Stimulated activated CD4-positive, alpha-beta T cell treated with anti-CD3 and anti-CD28 coated beads, Interleukin-1b, Interleukin-23, amount 100 ng/mL, for 4 hours (primary cell): ENCODE measurements at places on chromosomes 7 and 10.

- no peak for DNase-seq
Measured at GRCh38 chr7:151790830-151791620, 85.9 kb downstream of the PRKAG2 start.

- DNase-seq = no peak
Measured at GRCh38 chr7:137094-137891, 55.1 kb upstream of the FAM20C start.

DNA sequence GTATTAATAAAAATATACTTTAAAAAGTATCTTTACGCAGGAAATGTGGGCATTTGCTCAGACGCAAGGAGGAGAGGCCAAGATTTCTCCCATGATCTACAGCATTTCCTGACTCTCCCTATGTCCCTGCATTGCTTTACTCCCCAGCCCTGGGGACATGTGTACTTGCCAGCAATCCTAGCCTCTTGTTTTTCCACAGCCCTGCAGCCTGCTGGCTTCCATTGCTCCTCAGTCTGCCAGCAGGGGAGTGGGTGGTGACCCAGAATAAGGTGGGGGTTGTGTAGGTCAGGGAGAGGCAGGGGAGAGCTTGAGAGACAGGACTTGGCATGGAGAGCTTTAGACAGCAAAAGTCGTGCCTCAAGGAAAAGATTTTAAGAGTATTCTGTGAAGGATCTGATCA, 307.7 kb downstream of the CDK14 start:
- DNase-seq = no peak

- DNase-seq = no peak
Measured at GRCh38 chr10:99926925-99927720, 82.6 kb downstream of the DNMBP start.

- DNase-seq = no peak
Measured at GRCh38 chr10:33165911-33166310, 168.6 kb downstream of the NRP1 start.

GRCh38 chr7:26369593-26369992, 77.9 kb downstream of the SNX10 start:
- peak; percentile 34 for DNase-seq

GRCh38 chr7:137772316-137772715, 74.5 kb downstream of the DGKI start:
- DNase-seq = no peak

GRCh38 chr7:138066954-138067394, 9.3 kb upstream of the AKR1D1 start:
- no peak for DNase-seq

DNA sequence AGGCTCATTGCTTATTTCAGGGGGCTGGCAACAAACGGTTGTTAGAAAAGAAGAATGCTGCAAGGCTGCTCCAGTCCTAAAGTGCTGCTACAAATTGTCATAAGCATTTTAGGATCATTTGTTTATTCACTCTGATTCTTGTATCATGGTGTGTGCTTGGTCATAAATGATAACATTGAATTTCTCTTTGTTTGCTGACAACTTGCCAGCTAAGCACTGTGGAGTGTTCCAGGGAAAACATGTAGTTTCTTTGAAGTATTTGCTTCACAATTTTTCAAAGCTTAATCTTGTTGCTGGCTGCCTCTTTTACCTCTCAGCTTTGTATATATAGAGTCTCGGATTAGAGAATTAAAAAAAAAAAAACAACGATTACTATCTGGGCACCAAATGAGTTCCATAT, 263.0 kb downstream of the PHF14 start:
- DNase-seq = no peak

GRCh38 chr7:49773218-49773935, at the start of gene VWC2:
TSS of gene VWC2 (plus strand) at chr7:49773638. CDS start at chr7:49775436, 1,798 bp downstream.
- DNase-seq = no peak

DNA sequence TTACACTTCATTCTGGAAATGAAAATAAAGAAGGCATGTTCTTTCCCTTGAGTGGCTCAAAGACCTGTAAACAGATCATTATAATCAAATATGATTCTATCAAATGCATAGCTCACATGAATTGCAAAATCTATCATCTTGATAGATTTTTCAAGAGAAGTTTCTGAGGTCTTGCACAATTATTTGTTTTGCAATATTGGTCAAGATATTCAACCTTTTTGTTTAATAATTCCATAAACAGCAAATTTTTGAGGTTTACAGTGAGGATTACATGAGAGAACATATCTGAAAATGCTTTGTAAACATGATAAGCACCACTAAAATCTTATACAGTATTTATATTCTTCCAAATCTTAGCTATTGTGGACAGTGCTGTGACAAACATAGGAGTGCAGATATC, 160.8 kb downstream of the HDAC9 start:
- DNase-seq = no peak

GRCh38 chr7:118502235-118502634, 277.7 kb downstream of the ANKRD7 start:
- no peak for DNase-seq

DNA sequence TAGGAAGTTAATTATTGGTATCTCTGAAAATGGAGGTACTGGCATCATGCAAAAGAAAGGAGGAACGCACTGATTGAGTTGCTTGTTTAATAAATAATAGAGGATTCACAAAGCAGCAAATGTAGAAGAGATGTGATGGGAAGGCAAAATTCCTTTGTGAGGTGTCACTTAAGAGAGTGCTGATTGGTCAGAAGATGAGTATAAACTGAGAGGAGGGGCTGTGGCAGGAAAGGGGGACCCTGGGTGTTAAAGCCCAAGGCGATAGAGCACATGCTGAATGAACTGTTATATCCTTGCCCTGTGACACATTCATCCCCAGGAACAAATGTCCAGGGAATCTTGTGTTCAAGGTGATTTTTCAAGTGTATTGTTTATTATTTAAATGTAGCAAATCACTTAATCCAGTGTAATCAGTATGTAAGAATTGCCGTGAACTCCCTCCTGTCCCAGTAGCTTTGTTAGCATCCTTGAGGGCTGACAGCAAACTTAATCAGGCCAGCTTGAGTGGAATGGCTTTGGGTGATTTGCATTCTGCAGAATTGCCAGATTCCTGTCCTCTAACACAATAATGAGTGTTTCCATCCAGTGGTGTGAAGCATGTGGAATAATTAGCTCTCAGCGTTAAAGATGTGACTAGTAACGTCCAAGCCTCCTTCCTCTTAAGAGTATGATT, 111.9 kb downstream of the CHN2 start:
- no peak for DNase-seq

GRCh38 chr10:87656431-87657072, 3.1 kb upstream of the PAPSS2 start:
- no peak for DNase-seq

- no peak for DNase-seq
Measured at GRCh38 chr7:157117796-157118195, 20.9 kb upstream of the UBE3C start.

- DNase-seq = no peak
Measured at GRCh38 chr7:2611401-2611800, 20.4 kb upstream of the TTYH3 start.

- DNase-seq = no peak
Measured at GRCh38 chr7:107959527-107959898, 43.4 kb downstream of the LAMB1 start.

GRCh38 chr10:1961989-1962388, 224.7 kb upstream of the ADARB2 start:
- no peak for DNase-seq

DNA sequence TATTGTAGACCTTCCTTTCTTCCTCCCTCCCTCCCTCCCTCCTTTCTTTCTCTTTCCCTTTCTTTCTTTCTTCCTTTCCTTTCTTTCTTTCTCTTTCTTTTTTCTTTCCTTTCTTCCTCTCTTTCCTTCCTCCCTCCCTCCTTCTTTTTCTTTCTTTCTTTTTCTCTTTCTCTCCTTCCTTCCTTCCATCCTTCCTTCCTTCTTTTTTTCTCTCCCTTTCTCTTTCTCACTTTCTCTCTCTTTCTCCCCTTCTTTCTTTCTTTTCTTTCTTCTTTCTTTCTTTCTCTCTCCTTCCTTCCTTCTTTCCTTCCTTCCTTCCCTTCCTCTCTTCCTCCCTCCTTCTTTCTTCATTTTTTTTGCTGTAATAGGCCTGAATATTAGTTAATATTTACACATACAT, 638.0 kb downstream of the SORCS3 start:
- no peak for DNase-seq

- no peak for DNase-seq
Measured at GRCh38 chr10:33273295-33274002, 61.0 kb downstream of the NRP1 start.

DNA sequence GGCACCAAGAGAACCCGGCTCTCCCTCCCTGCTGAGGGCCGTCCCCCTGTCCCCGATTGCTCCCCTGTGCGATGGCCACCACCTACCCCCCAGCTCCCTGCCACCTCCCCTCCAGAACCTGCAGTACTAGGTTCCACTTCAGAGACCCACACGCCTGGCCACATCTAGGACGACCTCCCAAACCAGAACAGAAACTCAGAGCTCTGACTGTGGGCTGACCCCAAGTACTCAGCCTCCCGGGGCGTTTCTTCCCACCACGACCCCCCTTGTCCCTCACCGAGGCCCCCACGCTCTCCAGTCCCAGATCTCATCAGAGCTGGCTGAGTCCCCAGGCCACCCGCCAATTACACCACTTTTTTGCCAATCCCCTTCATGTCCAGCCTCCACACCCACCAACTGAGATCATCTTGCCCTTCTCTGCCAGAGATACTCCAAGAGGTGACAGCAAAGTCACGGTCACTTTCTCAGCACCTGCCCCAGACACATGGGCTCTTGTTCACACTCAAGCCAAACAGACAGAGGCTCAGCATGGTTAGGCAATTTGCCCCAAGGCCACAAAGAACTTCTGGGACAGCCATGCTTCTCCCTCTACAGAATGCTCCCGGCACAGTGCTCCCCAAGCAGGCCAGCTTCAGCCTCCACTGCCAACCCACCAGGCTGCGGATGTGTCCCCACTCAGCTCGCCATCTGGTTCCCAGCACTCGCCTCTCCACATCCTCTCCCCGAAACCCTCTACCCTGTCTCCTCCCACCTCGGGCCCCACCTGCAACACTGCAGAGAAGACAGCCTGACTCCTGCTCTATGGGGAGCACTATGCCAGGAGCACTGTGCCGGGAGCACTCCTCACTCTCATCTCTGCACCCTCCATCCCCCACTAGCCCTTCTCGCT, 4.7 kb downstream of the TMEM120A start:
- no peak for DNase-seq

DNA sequence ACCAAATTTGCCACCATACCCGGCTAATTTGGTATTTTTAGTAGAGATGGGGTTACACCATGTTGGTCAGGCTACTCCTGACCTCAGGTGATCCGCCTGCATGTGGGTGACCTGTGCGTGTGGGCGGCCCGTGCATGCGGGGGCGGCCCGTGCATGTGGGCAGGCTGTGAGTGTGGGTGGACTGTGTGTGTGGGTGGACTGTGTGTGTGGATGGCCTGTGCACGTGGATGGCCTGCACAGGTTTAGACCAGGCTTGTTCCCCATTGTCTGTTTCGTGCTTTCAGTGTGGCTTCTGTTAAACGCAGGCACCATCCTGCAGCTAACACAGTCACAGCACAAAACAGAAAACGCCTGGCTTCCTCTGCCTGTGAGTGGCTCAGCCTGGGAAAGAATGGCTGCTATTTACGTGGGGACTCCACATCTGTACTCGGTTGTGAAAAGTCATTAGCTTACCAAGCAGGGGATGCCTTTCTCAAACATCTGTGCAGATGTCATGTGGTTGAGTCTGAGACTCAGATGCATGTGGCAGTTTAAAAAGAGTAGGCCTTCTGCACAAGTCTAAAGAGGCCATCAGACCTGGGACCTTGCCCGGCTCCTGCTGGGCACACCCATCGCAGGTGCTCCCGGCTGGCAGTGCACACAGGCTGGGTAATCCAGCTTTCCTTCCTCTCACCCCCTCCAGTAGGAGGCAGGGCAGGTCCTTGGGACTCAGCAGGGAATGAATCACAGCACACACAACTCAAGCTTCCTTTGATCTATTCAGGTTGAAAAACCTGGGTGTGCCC, 91.6 kb downstream of the COBL start:
- DNase-seq = no peak

- no peak for DNase-seq
Measured at GRCh38 chr7:84196084-84196503, 1.5 kb upstream of the SEMA3A start.

- DNase-seq = no peak
Measured at GRCh38 chr7:110800984-110801383, 289.9 kb upstream of the LRRN3 start.

GRCh38 chr7:129955993-129956543, 3.3 kb upstream of the UBE2H start:
- no peak for DNase-seq

DNA sequence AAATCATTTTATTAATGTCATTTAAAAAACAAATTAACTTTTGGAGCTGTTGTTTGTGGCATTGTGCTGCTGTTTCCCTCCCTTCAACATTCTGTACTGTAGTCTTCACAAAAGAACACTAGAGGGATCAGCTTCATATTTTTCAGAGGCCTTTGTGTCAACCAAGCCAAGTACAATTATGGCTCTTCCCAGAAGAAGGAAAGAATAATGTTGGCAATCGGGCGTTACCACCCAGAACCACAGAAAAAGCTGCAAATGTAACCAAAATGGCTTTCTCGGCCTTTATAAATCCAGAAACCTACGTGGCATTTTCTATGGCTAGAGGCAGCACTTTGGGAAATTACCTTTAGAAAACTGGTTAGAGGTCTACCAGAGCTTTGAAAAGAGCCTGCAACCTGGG, 98.8 kb upstream of the COL1A2 start:
- no peak for DNase-seq

- DNase-seq = no peak
Measured at GRCh38 chr7:28931565-28931964, 26.6 kb downstream of the TRIL start.

DNA sequence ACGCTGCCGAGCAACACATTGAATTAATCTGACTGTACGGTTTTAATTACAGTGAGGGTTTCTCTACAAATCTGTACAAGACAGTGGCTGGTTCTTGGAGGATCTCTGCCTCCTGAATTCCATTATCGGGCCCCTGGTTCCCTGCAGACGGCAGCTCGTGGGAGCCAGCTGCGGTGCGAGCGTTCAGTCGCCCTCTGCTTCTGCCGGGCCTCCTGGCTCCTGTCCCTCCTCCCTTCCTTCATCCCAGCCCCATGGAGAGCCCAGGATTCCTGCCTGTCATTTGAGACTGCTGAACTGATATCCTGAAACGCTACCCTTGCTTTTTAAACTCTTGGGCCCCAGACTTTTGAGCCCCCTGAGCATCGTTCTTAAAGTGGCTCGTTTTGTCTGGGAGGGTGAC, 6.6 kb upstream of the DLX6 start:
- DNase-seq = no peak

- DNase-seq = no peak
Measured at GRCh38 chr10:73251683-73252444, 580 bp downstream of the MRPS16 start.
